Stimulated activated CD4-positive, alpha-beta T cell treated with anti-CD3 and anti-CD28 coated beads, Interleukin-4, amount 100 ng/mL, for 4 hours (primary cell): ENCODE measurements at places on chromosomes 3 and 15.

DNA sequence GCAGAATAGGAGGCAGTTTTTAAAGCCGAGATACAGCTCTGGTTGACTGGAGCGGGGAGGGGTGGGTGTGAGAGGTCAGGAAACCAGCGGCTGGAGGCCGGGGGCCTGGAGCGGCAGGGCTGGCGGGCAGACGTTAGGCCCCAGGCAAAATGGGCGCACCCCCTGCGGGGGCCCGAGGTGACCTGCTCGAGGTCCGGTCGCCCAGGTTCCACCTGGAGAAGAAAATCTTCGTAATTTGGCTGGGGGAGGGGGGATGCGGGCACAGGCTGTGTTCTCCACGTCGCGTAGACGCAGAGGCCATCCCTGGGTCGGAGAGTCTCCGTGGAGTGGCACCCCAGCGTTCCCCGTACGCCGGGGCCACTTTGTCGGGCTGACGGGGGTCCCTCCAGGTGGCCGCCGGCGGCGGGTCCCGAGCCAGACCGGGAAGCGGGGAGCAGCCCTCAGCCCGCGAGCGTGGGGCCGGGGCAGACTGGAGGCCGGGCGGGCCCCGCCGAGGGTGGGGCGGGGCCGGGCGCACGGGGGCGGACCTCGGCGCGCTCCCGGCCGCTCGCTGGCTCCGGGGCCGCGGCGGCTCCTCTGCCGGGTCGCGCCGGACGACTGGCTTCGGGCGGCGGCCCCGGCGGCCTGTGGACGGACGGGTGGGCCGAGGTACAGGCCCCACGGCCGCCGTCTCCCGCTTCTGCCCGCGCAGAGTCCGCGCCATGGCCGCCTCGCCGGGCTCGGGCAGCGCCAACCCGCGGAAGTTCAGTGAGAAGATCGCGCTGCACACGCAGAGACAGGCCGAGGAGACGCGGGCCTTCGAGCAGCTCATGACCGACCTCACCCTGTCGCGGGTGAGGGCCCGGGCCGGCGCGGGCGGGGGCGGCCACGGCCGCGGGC is at the start of gene CRTC3:
TSS of gene CRTC3 (plus strand) at position 553 of the 879 bp plus-strand sequence. CDS start at position 702, 149 bp downstream.
- peak; percentile 61 for DNase-seq

GRCh38 chr15:90819390-90819789 is 49.0 kb upstream of the FURIN start:
- no peak for DNase-seq

- no peak for DNase-seq
These were observed 23.5 kb downstream of the MYH15 start for GRCh38 chr3:108486941-108487340.

GRCh38 chr3:44926921-44927320 is 49.1 kb downstream of the ZDHHC3 start:
- no peak for DNase-seq

- DNase-seq, result peak; percentile 46
These were observed 56.0 kb downstream of the ZMAT3 start for GRCh38 chr3:179015551-179016020.

GRCh38 chr3:153624310-153625030 is 462.4 kb downstream of the RAP2B start:
- peak; percentile 12 for DNase-seq

DNA sequence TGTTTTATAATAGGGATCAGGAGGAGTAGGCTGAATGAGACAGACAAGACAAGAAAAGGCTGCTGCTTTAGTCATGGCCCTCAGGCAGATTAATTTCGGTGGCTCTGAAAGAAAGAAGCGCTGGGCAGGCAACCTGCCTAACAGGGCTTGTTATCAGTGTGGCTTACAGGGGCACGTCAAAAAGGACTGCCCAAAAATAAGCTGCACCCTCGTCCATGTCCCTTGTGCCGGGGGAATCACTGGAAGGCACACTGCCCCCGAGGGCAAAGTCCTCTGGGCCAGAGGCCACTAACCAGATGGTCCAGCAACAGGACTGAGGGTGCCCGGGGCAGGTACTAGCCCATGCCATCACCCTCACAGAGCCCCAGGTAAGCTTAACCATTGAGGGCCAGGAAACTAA is 188.5 kb downstream of the IGSF11 start:
- no peak for DNase-seq

- DNase-seq, result no peak
These were observed 56.1 kb downstream of the CACNA2D2 start for GRCh38 chr3:50447290-50447840.

DNA sequence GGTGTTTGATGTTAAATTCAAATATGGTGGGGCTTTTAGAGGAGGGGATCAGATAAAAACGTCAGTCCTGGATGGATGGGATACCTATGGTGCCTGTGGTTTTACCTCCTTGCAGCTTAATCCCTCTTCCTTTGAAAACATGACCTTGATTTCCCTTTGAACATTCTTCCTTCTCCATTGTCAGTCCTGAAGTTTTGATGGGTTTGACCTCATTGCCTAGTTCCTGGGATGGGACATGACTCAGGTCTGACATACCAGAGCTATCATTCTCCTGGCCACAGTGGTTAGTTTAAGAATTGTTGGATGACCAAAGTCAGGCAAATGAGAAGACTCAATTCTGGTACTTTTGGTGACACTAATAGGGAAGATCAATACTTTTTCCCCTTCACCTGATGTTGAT is 87.2 kb downstream of the PRICKLE2 start:
- DNase-seq, result no peak

GRCh38 chr15:94893091-94893490 is 661.7 kb downstream of the MCTP2 start:
- no peak for DNase-seq

DNA sequence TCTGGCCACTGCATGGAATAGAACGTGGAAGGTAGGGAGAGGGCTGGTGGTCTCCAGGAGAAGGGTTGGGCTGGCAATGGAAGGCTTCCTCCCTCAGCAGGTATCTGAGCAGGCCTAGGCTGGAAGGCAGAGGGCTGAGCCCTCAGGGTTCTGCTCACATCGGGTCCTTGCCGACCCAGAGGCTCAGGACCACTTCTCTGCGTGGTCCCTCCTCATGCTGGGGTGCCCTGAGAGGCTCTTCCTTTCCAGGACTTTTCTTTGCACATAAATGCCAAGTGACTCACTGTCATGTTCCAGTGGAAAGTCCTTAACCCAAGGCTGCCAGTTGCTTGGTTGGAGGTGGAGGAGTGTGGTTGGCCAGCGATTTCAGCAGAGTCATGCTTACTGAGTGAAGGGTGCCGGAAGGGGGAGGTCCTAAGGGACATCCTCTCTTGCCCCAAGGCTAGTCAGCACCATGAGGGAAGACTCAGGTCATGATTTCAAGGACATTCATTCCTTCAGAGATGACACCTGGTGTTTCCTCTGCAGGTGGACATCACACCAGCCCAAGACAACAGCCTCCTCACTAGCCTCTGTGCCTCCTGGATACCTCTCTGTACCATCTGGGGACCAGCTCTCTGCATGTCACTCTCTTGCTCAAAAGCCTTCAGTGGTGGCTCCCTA is 8.2 kb downstream of the SLC6A6 start:
- DNase-seq, result peak; percentile 31

GRCh38 chr3:129626744-129627349 is 20.4 kb upstream of the PLXND1 start:
- DNase-seq, result peak; percentile 66

DNA sequence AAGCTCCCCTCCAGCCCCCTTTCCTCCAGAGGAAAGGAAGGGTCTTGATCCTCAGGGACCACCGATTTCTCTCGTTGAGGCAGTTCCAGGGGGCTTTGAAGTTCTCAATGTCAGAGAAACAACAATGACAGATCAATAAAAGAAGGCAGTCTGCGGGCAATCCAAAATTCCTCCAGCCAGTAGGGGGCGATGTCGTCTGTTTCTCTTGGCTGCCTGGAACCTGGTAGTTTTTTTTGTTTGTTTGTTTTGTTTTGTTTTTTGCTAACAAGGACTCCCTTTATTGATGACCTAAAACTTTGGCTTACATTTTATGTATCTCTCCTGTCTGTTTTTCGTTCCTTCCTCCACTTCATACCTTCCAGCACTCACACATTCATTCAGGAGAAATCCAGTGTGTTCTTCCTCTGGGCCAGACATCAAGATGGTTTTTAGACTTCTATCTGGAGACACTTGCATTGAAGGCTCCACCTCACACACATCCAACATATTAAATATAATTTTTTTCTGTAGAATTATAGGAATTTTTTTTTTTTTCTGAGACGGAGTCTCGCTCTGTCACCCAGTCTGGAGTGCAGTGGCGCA is 276.6 kb downstream of the RPLP1 start:
- peak; percentile 75 for DNase-seq

DNA sequence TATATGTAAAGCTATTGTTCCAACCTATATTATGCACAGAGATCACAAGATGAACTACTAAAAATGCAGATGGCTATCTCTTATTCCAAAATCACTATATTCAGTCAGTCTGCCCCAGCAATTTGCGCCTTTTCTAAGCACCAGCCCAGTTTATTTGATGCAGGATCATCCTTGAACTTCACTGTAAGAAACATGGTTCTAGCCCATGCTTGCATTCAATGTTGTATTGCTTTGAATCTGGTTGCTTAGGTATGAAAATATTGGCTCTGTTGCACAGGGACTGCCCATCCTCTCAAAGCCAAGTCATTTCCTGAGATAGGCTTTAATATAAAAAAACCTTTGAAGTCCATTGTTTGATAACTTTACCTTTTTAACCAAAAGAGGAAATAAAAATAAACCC is 170.5 kb upstream of the LRIG1 start:
- DNase-seq, result no peak

- no peak for DNase-seq
These were observed 4.6 kb downstream of the SENP5 start for GRCh38 chr3:196872316-196872715.

DNA sequence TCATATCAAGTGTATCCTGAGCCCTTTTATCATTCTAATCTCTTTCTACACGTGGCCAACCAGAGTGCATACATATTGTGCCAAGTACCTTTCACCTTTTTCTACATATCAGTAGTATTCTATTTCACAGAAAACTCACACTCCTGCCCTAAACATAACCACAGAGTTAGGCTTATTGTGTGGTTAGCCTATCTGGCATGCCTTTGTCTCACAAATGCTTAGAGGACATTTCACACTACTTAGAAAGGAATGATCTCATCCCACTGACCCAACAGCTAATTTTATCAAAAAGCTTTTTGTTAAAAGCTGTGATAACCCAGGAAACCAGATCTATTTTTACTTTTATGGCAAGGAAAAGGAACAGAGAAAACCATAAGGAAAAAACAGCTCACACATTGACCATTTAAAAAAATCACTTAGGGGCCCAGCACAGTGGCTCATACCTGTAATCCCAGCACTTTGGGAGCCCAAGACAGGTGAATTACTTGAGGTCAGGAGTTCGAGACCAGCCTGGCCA is 17.8 kb upstream of the MAP4 start:
- DNase-seq, result no peak

- DNase-seq, result no peak
These were observed 84.2 kb downstream of the NEDD4 start for GRCh38 chr15:55909036-55909811.

- DNase-seq, result no peak
These were observed 119.7 kb downstream of the SNRK start for GRCh38 chr3:43405888-43406642.

- no peak for DNase-seq
These were observed 55.0 kb downstream of the CFAP20DC start for GRCh38 chr3:58994746-58995330.

DNA sequence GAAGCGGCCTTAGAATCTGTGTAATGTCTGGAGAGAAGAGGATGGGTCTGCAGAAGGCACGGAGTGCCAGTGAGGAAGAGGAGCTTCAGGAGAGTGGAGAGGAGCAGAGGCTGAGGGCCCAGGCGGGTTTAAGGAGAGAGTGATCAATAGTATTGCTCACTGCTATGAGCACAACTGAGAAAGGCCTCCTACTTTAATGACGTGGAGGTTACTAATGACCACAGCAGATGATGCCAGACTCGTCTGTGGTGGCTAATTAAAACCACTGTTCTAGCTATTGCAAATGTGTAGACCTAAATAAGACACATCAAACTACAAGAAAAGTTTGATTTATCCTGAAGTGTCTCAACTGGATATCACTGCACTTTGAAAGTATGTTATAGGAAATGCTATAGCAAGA is 33.2 kb downstream of the MTMR10 start:
- DNase-seq, result no peak

- DNase-seq, result no peak
These were observed 408.5 kb upstream of the SUCLG2 start for GRCh38 chr3:68062926-68063325.

DNA sequence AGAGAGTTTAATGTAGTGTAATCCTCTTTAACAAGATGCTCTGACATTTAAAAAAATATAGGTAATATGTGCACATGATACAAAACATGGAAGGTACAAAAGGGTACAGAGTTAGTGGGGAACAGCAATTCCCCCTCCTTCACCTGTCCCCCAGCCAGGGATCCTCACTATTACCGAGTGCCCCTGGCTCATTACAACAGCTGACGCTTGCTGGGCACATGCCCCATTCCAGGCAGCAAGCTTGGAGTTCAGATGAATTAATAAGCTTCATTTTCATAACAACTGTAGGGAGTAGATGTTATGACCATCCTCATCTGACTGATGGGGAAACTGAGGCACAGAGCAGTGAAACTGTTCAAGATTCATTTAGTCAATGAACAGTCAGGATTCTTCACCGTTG is 41.2 kb downstream of the PCSK6 start:
- DNase-seq, result no peak

- DNase-seq, result no peak
These were observed 141.5 kb upstream of the ADAMTS9 start for GRCh38 chr3:64829331-64829730.

DNA sequence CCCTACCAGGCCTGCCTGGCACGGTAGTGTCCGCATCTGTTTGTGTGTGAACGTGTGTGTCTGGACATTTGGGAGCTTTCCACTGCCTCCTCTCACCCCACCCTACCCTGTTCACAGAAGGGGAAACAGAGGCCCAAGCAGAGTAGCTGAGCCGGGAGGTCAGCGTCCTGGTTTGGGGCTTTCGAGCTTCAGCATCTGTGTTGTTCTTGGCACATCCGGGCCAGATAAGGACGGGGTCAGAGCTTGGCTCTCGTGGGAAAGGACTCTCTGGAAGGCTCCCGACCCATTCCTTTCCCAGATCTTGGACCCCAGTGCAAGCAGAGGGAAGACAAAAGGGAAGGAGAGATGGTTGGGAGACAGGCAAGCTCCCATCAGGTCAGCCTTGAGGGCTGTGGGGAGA is 6.3 kb upstream of the PTH1R start:
- DNase-seq, result no peak

- no peak for DNase-seq
These were observed 6.1 kb upstream of the IMPDH2 start for GRCh38 chr3:49035281-49035680.

GRCh38 chr15:77075528-77075927 is 4.6 kb upstream of the TSPAN3 start:
- no peak for DNase-seq
